ENCODE measurements at places on chromosomes 16 and 17.

- peak; percentile 22 for DNase-seq
These were observed 22.0 kb upstream of the PHLPP2 start for GRCh38 chr16:71746442-71747046.

- no peak for DNase-seq
These were observed 1437.4 kb downstream of the CDH11 start for GRCh38 chr16:63684149-63685101.

DNA sequence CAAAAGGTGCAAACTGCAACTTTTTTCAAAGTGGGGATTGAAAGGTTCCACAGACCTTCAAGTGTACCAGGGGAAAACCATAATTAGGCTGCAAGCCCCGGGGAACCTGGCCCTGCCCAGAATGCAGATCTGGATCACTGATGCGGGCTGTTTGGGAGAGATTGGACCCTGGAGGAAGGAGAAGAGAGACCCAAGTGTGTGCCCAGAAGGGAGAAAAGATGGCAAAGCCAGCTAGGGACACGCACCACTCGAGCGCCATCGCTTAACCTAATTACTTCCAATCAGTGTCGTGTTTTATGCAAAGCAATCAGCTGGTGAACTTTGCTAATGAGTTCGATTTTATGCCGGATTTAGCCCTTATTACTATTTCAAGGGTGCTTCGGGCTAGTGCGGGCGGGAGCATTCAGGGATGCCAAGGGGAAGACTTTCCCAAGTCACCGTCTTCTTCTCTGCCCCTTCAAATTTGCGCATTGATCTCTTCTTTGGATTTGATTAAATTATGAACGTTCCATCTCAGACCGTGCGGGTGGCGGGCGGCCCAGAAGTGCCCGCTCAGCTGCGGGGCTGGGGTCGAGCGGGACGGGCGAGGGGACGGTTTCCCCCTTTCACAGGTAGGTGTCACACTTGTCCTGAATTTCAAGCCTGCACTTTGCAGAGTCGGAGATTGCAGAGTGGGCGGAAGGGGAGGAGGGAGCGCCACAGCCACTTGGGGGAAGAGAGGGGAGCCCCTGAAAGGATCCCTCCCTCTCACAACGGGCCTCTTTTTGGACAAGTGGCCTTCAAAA lies 4.0 kb downstream of the IRX5 start:
- no peak for DNase-seq

DNA sequence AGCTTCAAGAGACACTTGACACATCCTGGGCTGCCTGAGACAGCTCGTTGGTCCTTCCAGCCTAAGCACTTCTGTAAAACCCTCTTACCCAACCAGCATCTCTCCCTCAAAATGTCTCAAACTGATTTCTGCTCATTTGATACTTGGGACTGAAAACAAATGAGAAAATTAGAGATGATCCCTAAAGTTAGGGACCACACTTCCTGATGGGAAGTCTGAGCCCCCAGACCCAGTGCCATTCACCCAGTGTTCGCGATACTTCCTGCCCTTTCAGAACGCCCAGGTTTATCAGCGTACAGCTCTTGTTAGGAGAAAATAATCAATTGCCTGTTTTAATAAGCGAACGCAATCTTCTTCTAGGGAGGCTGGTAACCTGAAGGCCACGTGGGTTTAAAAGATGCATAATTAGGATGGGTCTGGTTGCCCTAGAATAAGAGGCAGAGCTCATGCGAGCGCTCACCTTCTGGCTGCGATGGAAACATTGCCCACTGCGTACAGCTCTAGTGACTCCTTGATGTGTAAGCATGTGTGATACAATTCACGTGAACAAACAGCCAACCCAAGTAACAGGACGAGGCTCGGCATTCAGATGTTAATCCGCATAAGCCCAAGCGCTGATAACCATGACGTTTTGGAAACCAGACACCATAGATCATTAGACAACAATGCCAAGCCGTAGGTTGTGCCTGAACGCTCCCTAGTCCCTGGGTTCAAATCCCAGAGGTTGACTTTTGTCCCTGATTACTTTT lies 213.1 kb downstream of the FOXL1 start:
- DNase-seq, result no peak

DNA sequence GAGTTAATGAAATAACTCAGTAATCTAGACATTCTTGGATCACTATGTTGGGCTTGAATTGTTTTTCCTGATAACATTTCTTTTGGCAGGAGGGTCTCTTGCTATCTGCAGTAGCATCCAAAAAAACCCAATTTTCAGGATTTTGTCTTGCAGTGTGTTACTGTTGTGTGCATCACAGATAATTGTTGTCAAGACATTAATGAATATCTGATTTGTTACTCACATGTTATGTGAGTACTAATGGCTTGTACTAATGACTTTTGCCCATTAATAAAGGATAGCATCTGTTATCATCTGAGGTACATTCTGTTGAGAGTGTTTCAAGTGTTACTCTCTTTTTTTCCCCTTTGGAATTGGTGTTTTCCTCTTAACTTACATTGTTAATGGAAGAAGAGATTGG lies 10.0 kb downstream of the PRKAR1A start:
- no peak for DNase-seq

- DNase-seq, result peak; percentile 93
These were observed 111.7 kb downstream of the TANGO6 start for GRCh38 chr16:68954911-68955635.

GRCh38 chr16:8729779-8730334 lies 55.4 kb downstream of the ABAT start:
- DNase-seq, result no peak

DNA sequence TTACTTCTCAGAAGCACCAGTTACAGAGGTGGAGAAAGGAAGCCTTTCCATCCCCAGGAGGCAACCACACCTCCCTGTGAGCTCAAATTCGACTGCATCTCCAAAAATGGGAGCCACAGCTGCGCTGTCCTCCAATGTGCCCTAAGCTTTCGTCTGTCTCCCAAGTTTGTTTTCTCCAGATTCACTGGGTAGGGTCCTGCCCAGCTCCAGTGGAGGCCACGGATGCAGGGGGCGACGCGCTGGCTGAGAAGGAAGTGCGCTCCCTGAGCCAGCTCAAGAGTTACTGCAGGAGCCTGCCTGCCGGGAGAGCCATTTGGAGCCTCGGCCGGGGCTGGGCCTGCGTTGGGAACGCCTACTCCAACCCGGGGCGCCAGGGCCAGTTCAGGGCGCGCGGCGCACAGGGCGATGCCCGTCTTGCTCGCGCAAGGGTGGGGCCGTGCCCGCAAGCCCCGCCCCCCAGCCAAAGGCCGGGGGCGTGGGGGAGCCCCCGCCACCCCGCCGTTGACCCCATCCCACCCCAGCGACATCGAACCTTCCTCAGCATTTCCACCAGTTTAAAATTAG lies 19.5 kb downstream of the SIAH1 start:
- DNase-seq, result peak; percentile 42

GRCh38 chr16:58809213-58809612 lies 75.1 kb upstream of the GOT2 start:
- DNase-seq, result no peak

DNA sequence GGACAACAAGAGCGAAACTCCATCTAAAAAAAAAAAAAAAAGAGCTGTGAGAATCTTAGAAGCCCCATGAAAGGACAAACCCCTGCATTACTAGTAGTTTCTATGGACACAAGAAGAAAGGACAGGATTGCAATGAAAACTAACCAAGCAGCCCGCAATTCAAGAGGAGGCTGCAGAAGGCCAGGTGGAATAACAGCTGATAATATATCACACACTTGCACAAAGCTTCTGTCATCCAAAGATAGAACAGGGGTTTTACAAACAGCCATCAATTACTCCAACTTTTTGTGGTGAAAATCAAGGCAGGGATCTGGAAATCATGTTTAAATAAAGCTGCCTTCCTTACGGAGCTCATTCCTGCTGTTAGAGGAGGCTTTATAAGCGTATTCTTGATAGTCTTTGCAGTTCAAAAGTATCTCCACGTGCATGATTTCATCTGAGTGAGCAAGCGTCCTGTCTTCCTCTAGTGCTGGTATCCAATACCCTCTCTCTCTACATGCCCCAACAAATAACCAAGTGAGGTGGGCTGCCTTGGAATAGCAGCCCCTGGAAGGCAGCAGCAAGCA lies 23.1 kb upstream of the TMEM94 start:
- DNase-seq, result no peak

GRCh38 chr16:72014675-72015074 lies 6.1 kb downstream of the DHODH start:
- DNase-seq, result no peak

GRCh38 chr16:84349862-84350684 lies 18.3 kb upstream of the ATP2C2 start:
- DNase-seq, result no peak

- no peak for DNase-seq
These were observed 11.2 kb downstream of the MVP start for GRCh38 chr16:29831490-29831889.

GRCh38 chr17:78185981-78186691 lies 716 bp downstream of the TK1 start:
- no peak for DNase-seq

DNA sequence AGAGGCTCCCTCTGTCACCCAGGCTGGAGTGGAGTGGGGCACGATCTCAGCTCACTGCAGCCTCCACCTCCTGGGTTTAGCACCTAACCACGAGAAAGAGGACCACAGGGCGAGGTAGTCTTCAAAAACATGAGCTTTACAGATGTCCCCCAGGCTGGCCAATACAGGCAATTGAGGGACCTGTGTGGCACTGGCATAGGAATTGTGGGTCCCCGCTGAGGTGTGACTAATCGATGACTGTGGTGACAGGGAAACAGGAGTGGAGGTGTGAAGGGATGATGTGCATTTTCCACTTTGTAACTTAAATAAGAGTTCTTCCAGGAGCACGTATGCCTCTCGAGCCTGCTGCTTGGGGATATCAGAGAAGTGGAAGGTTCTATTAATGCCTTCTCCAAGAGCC lies 12.6 kb upstream of the ARHGAP17 start:
- no peak for DNase-seq
